HT-29 (cell line): ENCODE measurements at places on chromosomes 2 and 18.

- peak; percentile 9 for DNase-seq
Measured at GRCh38 chr2:239443666-239444567, 43.1 kb upstream of the HDAC4 start.

DNA sequence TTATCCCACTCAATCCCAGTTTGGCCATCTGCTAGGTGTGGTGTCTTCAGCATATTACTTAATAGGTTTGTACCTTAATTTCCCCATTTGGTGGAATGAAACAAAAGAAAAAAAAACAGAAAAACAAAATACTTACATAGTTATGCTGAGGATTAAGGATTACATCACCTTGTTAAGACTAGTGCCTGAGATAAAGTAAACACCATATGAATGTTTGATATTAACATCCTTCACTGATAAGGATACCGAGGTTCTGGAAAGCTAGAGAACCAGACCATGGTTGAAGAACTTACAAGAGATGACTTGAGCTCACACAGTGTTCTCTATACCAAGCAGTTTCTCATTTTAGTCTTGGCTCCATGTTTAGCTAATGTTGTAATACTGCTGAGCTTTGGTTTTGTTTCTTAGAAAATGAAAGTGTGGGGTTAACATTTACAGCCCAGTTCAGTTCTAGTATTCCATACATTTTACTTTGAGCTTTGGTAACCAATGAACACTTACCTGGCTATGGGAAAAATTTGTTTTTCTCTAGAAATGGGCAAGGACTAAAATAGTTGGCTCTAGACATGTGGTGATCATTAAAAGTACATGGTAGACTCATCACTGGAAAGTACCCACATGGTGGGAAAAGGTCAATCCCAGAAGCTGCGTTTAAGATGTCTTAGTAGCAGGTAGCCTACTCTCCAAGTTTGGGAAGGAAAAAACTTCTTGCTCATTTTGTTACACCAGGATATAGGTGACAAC lies 5.8 kb upstream of the GPD2 start:
- DNase-seq = no peak

GRCh38 chr18:424071-424661 lies 76.3 kb downstream of the COLEC12 start:
- no peak for DNase-seq

- no peak for DNase-seq
Measured at GRCh38 chr2:238920601-238921001, 72.7 kb downstream of the TWIST2 start.

DNA sequence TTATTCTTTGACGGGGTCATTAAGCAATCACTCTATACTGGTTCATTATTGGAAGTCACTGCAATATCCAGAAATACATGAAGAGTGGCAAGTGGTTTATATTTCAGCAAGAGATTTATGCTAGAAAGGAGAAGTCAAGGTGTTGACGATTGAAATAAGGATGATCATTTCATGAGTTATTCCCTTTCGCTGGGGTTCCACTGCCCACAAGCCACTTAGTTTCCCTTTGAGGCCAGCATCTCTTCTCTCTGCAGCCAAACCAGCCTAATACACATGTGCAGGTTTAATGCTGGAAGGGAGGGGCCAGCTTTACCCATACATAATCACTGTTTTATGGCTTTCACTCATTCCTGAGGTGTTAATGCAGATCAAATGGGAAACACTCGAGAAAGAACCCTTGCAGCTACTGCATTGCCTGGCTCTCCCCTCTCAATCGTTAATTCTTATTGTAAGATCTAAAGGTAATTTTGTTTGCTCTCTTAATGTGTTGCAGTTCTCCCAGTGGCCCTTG lies 108.4 kb downstream of the MEIS1 start:
- no peak for DNase-seq
